ENCODE measurements at places on chromosomes 1 and 21. TPM values are rescaled to one million over a fixed set of nuclear protein-coding genes. Genes with fewer than 3 reads are reported as not detected.
A peak's percentile ranks its signal among the peaks of the same experiment; 100 is the strongest.

PLA2G2A gene
- total RNA-seq, result 0.36 TPM

TSPAN2 gene
- total RNA-seq, result not detected

ESPN gene
- total RNA-seq, result 0.59 TPM

ATPAF1 gene
- total RNA-seq, result 39.6 TPM

RNPEP gene
- total RNA-seq, result 47.7 TPM

OLIG2 gene
- total RNA-seq, result not detected

ZNF683 gene
- not detected for total RNA-seq

IL12RB2 gene
- total RNA-seq, result 0.54 TPM

- no peak for DNase-seq
These were observed 92.6 kb downstream of the ZNF281 start for GRCh38 chr1:200317236-200317635.

GRCh38 chr1:203340112-203340790 lies 10.7 kb downstream of the FMOD start:
- DNase-seq, result no peak

DNA sequence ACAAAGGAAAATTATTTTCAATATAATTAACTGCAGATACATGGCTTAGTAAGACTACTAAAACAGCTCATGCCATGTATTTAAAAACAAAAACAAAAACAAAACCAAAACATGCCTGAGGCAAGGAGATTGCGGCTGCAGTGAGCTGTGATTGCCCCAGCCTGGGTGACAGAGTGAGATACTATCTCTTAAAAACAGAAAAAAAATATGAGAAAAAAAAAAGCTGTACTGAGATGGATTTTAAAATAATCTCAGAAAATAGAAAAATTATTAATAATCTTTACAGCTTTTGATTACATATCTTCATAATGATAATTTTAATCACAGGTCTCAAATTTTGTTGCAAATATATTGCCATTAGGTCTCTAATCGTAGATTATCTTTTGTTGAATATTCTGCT lies 24.0 kb upstream of the LIN9 start:
- DNase-seq, result no peak

DNA sequence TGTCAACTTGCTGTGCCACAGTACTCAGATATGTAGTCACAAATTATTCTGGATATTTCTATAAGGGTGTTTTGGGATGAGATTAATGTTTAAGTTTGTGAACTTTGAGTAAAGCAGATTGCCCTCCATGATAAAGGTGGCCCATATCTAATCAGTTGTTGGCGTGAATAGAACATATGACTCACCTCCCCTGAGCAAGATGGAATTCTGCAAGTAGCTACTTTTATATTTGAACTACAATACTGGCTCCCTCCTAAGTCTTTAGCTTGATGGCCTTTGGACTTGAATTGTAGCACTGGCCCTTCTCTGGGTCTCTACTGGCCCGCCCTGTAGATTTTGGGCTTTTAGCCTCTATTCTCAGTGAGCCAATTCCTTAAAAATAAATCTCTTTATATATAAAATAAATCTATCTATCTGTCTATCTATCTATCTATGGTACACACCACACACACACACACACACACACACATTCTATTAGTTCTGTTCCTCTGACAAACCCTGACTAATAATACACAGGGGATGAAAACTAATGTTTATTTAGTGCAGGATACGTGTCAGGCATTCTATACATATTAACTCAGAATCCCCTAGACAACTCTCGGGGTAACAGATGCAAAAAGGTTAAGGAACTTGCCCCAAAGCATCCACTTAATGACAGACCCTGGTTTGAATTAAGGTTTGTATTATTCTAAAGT lies 37.9 kb upstream of the PDC start:
- no peak for DNase-seq

GRCh38 chr1:55828044-55828443 lies 612.9 kb upstream of the USP24 start:
- DNase-seq, result no peak

DNA sequence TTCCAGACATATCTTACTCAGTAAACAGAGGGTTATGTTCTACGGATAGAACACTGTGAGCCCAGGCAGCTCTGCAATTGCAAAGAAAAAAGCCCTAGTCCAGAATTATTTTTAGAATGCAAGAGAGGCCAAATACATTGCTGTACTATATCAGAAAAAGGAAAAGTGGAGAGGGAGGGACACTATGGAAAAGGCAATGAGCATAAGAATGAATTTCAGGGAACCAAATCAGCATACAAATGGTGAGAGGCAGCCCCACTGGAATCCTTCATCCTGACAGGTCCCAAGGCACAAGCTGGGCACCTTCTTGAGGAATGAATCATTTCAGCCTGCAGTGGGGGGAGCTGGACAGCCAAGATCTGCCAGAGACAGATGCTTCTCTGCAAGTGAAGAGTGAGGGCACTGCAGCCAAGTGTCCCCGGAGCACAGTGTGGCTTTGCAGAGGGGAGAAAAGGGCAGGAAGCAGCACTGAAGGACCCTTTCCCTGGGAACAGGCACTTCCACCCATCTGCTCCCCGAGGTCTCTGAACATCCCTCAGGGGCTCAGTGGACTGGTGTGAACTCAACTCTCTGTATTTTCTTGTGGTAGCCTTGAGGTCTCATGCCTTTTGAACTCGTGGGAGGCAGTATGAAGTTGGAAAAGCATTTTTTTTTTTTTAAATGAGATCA lies 115.6 kb downstream of the XCL2 start:
- no peak for DNase-seq

DNA sequence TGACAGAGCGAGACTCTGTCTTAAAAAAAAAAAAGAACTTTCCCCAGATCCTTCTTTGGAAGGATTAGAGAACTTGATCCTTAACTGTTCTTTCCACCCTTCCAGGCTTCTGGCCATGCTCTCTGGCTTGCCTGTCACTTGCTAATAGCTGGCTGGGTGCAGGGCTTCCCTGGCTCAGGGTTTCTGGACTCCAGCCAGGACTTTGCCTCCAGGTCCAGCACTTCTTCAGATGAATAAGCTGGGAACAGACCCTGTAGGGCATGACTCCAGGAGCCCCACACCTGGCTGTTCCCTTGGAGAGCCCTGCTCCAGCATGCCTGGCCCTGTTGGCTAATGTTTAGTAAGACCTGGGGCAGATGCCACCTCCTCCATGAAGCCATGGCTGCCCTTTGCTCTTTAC lies 3.3 kb upstream of the NT5C1A start:
- DNase-seq, result no peak

DNA sequence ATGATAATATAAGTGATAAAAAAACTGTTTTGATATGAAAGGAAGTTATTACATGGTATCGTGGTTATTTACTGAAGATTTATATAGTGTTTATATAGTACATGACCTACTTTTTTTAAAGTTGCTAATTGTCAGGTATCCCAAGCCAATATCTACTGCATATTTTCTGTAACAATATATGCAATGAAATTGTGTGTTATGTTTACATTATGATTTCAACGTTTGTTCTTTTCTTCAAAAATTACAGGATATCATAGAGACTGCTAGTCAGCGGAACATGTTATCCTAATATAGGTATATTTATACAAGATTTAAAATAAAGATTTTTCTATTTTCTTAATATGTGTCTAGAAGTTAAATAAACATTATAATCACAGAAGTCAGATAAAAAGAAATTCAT lies 167.5 kb upstream of the DPYD start:
- DNase-seq, result no peak

DNA sequence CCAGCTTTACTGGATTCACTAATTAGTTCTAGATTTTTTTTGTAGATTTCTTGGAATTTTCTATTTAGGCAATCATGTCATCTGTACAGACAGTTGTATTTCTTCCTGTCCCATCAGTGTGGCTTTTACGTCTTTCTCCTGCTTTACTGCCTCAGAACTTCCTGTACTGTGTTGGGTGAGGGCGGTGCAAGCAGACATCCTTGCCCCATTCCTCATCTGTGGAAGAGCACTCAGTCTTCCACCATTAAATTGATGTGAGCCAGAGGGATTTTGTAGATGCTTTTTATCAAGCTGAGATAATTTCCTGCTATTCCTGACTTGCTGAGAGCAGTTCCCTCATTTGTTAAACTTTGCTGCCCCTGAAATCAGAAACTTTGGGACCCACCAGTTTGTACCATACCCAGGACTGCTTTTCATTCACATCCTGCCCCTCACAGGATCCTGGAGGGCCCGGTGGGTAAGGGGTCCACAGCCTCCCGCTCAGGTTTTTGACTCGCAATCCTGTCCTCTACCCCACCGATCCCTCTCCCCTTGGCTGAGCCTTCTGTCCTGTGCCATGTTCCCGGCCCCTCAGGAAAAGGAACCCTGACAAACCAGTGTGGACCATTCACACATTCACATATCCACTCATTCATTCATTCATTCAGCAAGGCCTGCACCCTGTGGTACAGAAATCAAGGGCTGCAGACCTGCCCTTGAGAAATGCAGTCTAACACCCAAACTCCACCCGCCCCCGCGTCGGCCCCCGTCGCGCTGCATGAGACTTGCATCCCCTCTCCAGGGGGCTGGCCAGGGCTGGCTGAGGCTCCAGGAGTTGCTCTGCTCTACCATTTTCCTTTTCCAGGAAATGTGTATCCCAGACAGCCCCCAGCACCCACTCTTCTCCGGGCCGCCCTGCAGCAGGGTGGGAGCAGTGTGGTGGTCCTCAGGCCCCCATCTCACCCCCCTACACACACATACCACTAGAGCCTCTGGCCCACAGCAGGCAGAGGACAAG lies 246.5 kb upstream of the VAMP3 start:
- no peak for DNase-seq

GRCh38 chr1:58739856-58740466 lies 40.1 kb upstream of the MYSM1 start:
- DNase-seq, result no peak

- DNase-seq, result peak; percentile 93
These were observed 126.6 kb upstream of the COA6 start for GRCh38 chr1:234246638-234247116.

GRCh38 chr1:154155251-154155650 lies 378 bp upstream of the NUP210L start:
- DNase-seq, result no peak

DNA sequence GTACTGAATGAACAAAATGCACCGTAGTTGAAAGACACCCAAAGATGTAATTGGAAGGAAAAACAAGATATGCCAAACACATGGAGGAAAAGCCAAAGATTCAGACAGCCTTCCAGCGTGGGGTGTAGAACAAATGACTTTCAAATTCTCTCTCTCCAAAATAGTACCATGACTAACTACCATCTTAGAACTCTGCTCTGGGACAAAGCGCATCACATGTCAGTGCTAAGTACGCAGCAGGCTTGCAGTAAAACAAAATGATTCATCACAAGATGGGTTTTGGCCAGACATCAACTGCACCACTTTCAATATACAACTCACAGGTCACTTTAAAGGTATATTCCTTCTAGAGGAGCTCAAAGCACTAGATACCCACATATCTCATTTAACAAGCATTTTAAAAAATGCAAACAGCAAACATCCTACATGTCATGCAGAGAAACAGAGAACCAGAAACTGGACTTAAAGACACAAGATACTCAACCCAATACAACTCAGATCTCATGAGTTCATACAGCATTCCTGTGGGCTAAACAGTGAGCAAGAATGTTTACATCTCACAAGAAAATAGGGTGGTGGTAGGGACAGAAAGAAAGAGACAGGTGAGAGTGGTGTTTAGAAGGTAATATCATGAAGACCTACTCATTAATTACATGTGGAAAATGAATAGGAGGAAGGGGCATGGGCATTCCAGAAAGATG lies 75.7 kb downstream of the BCAR3 start:
- no peak for DNase-seq

- no peak for DNase-seq
These were observed 12.8 kb downstream of the PPFIA4 start for GRCh38 chr1:203038891-203039608.

DNA sequence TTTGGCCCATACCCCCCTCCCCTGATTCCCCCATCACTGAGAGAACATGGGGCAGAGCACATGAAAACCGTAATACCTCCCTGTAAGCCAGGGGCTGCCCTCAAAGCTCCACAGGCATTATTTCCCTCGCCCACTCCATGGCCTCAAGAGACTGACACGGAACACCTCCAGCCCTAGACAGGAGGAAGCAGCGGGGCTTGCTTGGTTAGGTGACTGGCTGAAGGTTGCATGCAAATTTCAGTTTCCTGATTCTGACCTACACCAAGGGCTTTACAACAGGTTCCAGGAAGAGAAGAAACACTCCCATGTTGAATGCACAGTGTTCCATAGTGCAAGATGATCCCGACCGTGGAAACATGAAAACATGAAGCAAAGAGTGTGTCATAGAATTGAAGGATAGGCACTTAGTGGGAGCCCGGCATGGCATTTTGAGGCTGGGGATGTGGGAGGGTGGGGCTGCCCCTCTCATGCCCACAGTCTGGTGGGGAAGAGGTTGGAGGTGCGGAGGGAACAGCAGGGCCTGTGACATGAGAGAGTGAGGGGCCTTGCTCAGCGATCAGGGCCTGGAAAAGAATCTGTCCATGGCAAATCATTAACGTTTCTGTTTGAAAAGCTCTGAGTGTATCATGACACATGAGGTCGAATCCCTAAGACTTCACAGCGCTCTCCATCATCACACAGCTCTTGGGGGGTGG lies 33.5 kb downstream of the GPR137B start:
- DNase-seq, result no peak

DNA sequence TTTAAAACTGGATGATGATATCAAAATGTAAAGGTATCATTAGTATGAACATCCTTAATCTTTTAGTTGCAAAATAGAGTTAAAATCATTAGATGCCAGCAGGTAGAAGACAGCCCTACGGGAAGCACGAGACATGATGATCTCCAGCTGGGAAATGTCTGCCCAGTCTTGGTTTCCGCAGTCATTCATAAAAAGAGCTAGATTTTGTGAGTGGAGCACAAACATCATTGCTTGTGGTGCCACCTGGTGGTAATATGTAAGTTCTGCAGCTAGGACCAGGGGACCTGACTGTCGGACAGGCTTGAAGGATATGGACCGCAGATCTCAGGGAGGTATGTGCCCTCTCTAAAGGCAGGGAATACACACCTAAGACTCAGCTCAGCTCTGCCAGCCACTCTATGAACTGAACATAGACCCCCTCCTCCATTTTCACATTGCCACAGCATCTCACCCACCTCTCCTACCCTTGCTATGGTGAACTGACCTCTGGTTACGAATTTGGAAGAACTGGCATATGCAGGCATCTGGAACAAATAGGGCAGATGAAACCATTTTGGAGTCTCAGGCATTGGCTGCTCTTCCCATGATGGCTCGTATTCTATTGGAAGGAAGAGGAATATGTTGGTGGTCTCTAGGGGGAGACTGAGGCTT lies 9.2 kb downstream of the FCMR start:
- DNase-seq, result no peak

DNA sequence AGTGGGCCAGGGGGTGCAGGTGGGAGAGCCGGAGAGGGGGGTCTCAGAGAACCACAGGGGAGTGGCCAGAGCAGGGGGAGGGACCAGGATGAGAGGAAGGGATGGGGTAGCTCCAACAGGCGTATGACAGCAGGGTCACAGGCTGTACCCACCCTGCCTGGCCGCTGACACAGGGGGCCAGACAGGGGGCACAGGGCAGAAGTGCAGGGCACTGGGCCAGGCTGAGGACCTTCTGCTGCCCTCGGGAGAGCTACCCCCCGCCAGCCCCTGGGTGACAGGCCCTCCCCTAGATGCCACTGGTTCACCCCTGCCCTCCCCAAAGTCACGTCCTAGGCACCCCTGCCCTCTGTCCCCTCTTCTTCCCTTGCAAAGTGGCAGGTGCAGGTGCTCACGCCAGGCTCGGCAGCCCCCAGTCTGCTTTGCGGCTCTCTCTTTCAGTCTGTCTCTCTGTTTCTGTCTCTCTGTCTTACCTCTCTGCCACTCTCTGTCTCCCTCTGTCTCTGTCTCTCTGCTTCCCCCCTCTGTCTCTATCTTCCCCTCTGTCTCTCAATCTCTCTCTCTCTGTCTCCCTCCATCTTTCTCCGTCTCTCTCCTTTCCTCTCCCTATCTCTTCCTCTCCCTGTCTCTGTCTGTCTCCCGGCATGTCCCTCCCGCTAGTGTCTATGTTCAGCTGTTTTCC lies 48.5 kb downstream of the WNT9A start:
- DNase-seq, result no peak

GRCh38 chr1:81044708-81045107 lies 756.0 kb upstream of the ADGRL2 start:
- DNase-seq, result no peak

Measured in GM12878 (cell line).